Hematopoietic multipotent progenitor cell treated with erythropoietin and hydrocortisone succinate and interleukin-3 and kit ligand, for 6 days (in vitro differentiated cells): ENCODE measurements at places on chromosomes 5 and 9.

DNA sequence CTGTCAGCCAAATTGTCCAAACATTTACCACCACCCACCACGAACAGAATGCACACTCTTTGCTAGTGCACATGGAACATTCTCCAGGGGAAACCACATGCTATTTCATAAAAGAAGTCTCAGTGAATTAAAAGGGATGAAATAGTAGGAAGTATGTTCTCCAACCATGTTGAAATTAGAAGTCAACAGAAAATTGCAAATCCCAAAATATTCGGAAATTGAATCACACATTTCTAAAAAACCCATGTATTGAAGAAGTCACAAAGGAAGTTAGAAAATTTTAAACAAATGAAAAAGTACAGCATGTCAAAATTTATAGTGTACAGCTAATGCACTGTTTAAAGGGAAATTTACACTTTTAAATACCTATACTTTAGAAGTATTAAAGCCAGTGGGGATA is 50.8 kb downstream of the TGFBR1 start:
- DNase-seq, result no peak

DNA sequence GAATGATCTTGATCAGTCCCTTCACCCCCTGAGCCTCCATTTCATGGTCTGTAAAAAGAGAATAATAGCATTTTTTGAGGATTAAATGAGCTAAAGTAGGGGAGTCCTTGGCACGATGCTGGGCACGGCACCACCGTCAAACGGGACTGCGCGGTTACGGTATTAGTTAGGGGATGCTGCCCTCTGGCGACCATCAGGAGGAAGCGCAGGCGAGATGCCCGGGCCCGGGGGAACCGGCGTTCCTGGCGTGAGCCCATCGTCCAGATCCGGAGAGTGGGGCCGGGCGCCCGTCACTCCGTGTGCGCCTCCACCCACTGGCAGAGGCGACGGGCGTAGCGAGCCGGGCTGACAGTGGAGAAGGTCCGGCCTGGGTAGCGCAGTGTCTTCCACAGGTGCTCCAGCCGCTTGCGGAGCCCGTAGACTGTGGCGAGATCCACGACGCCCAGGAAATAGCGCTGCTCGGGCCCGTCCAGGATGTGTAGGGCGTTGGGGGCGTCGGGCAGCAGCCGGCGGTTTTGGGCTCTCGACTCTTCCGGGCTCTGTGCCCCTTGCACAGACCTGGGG is 4.8 kb upstream of the ST6GALNAC4 start:
- peak; percentile 80 for DNase-seq

DNA sequence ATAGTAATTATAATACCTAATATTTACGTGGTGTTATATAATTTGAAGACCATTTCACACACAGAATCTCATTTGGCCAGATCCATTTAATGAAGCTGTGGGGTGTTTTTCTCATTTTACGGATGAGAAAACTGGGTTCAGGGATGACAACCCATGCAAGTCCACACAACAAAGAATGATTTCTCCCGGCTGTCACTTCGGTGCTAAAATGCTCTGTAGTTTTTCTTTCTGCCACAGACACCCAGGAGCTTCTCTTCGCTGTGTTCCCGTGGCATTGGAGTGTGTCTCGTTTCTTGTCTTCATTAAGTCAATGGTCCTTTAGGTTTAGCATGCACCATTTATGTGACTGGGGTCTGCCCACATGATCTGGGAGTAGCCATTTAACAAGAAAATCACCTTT is 308.5 kb downstream of the ENC1 start:
- DNase-seq, result no peak

DNA sequence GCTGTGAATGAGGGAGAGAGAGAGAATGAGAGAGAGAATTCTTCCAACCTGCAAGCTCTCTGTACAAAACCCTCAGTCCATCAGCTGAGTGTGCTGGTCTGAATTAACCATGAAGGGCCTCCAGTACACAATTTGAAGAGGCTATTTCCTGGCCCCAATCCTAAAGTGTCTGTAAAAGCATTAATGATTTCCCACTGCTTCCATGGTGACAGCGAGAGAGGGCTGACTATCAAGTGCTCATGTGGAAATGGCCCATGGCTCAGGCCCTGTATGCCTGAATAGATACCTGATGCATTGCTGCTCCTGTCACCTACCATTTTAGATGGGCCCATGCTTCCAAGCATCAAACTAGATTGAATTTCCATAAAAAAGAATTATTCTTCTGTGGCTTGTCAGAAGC is 592.4 kb downstream of the KIF4B start:
- no peak for DNase-seq

DNA sequence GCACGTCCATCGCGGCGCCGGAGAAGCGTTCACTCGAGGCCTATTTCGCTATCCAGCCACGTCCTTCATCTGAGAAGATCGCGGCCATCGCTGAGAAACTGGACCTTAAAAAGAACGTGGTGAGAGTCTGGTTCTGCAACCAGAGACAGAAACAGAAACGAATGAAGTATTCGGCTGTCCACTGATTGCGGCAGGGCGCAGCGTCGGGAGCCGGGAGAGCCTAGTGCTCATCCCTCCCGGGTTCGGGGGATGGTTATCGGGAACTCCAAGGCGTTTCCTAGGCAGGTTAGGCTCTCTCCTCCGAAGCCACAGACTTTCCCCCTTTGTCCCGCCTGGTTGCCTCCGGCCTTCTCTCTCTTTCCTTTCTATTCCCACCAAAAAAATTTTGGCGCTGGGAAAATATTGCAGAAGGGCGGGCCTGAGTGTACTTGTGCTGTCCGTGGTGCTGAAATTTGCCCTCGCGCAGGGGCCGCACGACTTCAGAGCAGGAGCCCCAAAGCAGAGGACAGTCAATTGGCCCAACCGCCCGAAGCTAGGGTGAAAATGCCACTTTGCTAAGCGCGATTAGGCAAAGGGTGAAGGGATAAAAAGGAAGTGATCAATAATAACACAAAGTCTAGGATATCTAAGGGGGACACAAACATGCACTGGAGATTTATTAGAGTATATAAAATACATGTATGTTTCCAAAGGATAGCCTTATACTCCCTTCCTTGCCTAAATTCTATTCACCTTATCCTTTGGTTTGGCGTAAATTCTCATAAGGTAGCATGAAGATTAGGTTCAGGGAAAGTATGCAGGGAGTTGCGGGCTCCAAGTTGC is 1.8 kb downstream of the POU4F3 start:
- DNase-seq, result peak; percentile 84

GRCh38 chr5:34009610-34010009 is 1.8 kb upstream of the AMACR start:
- DNase-seq, result no peak

DNA sequence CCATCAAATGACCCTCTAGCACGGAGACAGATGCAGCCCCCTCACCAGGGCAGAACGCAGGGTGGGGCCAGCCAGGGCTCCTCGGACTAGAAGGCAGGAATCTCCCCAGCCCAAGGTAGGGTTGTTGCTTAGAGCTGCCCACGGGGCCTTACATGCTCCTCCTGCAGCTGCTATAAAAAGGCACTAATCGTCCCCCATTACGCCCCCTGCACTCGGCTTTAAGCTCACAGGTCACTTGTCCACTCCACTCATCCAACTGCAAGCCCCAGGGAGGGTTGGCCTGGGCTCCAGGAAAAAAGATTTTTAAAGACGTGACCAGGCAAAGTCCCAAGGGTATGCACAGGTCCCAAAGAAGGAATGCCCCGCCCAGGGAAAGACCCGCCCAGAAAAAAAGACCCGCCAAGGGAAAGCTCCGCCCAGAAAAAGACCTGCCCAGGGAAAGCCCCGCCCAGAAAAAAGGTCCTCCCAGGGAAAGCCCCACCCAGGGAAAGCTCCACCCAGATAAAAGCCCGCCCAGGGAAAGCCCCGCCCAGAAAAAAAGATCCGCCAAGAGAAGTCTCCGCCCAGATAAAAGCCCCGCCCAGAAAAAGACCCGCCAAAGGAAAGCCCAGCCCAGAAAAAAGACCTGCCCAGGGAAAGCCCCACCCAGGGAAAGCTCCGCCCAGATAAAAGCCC is 11.1 kb downstream of the GRIN1 start:
- peak; percentile 80 for DNase-seq

- DNase-seq, result no peak
These were observed 54.7 kb downstream of the TMC1 start for GRCh38 chr9:72576087-72576486.

- DNase-seq, result no peak
These were observed 513.9 kb downstream of the CTNND2 start for GRCh38 chr5:11390291-11390767.

DNA sequence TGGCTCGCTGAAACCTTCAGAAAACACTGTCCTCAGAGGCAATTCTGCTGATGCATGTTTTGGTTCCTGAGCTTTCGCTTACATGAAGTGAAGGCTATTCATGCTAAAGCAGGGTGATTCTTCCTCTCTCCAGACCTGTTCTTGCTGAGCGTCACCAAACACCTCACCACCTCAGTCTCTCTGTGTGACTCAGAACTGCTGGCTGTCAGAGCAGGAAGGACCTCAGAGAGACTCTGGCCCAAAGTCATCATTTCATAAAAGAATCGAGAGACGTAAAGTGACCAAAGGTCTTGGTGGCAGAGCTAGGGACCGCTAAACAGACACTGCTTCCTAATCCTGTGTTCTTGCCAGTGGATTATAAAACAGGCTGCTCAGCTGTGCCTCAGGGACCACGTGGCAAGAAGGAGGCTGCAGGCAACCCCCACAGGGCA is 73.8 kb downstream of the LHFPL2 start:
- no peak for DNase-seq

GRCh38 chr5:42037379-42037932 is 112.4 kb downstream of the FBXO4 start:
- no peak for DNase-seq

DNA sequence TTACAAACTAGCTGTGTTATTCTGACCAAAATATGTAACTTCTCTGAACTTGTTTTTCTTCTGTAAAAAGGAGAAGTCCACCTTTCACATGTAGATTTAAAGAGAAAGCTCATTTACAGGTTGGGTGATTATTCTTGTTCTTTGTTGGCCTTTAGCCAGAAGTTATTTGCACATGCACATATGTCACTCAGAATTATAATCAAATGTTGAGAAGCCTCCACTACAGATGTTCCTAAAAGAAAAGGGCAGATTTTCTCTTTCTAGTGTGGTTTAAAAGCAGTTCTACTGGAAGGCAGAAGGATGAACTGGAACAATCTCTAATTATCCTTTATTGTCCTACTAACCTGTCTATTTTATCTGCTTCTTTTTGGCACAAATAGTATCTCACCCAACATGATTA is 209.8 kb upstream of the ELAVL2 start:
- DNase-seq, result no peak

DNA sequence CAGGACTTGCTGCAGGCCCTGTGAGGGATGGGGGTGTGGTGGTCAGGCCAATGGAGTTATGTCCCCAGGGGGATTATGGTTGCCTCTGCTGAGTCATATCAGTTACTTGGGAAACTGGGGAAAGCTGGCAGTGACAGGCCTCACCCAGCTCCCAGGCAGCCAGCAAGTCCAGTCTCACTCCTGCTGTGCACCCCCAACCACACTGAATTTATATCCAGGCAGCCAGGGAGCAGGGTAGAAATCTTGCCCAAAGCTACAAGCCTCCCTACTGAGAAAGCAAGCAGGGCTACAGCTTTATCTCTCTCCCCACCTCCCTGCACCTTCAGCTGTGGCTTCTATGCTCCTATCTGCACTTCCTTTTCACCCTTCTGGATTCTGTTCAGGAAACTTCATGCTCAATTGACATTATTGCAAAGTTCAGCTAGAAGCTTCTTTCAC is 2076.0 kb upstream of the CDH9 start:
- DNase-seq, result peak; percentile 38

GRCh38 chr5:142716963-142717362 is 31.1 kb upstream of the FGF1 start:
- peak; percentile 78 for DNase-seq

DNA sequence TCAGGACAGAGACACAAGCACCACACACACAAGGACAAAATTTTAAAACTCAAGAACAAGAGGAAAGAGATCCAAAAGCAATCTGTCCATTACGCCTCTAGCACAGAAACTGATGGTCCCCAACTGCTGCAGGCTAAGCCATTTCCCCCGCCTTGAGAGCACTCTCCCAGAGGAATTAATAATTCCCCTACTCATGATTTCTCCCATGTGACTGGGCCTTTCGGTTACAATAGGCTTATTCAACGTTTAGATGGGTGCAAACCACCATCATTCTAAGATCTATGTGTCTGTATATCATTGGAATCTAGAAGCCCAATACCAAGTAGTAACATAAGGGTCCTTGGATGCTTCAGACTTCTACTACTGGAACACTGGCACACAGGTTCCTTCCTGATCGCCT is 18.8 kb downstream of the BRD8 start:
- DNase-seq, result no peak

GRCh38 chr9:84694248-84694647 is 24.7 kb downstream of the NTRK2 start:
- DNase-seq, result no peak

DNA sequence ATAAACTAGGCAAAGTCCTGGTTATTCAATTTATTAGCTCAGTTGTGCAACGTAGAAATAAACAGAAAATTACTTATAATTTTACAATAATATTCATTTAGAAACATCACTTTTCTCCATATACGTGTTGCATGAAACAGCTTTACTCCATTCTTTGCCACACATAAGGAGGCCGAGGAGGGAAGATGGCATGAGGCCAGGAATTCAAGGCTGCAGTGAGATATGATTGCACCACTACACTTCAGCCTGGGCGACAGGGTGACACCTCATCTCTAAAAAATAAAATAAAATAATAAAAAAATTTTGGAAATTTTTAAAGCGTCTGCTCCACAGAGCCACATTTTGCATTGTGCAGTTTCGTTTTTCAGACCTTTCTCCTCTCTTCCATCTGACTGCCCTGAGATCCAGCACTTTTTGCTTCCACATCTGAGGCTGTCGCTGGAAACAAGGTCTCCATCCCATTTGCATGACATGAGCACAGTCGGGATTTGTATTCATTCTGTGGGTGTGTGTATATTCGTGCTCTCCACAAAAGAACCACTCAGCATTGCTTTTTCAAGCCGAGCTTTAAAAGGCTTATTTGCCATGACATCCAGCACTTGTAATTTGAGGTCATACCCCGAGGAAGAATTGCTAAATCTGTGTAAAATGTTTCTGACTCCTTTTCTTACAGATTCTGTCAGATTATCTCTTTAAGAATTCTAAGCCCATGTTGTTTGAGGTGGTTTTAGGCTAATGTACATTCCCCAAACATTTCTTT is 98.6 kb upstream of the MSX2 start:
- no peak for DNase-seq

DNA sequence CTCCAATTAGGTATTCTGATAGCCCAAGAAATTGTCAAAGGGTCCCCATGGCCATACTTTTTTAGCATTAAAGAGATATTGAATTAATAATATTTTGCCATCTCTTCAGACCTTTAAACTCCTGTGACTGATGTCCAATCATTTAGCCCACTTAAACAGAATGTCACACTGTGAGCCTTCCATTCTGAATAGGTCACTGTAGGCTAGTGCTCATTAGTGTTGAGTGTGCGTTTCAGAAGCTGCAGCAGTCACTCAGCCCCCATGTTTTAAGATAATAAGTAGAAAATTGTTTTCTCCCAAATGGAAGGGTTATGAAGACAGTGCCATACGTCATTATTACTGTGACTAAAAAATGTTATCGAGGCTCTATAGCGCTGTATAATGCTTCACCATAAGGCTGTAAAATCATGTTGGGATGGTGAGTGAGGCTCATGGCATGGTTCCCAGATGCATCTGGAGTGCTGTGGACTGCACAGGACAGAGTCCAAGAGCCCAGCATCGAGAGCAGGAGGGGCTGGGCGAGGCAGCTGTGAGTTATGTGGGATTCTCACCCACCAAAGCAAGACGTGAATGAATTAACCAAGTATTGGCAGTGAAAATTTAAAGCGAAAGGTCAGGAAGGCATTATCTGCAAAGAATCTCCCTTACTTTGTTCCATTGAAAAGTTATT is 2112.9 kb upstream of the WWC1 start:
- DNase-seq, result no peak

GRCh38 chr5:113538313-113538712 is 24.8 kb downstream of the YTHDC2 start:
- no peak for DNase-seq
